Globus pallidus (tissue), 1 donor: ENCODE measurements at places on chromosomes 4 and X.

DNA sequence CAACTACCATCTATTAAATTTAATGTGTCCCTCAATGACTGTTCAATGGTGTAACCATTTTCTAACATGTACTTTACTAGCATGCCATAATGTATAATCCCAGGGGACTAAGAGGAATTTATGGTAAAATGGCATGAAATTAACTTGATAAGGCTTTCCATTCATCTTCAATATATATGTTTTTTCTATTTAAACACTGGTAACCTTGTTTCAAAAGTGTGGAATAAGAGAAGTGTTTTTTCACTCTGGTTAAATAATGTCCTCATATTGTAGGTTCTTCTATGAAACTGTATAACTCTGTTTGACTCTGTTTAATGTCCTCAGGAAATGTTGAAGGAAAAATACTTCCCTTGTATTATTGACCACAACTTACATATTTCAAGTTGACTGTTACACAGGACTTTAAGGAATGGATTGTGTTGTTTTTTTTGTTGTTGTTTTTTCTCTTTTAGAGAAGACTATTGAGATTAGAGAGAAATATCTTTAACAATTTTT, 113.8 kb upstream of the ARSJ start:
- DNase-seq: no peak

DNA sequence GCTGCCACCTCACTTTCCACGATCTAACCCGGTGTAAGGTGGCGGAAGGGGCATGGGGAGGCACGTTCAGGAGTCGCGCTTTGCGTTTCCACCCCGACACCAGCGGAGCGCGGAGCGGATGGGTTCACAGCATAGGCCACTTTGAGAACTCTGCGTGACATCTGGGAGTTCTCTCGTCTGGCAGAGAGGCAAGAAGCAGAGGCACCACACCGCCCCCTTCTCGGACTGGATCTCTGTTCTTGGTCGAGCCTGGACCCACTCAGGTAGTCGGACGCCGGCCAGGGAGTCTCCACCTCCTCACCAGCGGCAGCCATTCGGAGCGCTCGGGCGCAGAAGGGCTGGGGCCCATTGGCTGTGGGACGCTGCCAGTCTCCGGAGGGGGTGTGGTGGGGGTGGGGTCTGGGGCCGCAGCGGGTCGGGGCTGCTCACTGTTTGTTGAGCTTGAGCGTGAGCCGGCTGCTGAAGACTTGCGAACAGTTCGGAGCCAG, at the start of gene DACH2:
Gene DACH2 (plus strand): TSS at position 428 of the 488 bp plus-strand sequence.
- peak; percentile 69 for DNase-seq

- DNase-seq: no peak
These were observed 304.0 kb downstream of the MAPK10 start for GRCh38 chr4:86055898-86056297.

GRCh38 chr4:183147196-183147595, 48.1 kb downstream of the WWC2 start:
- no peak for DNase-seq

GRCh38 chrX:71909956-71910355, 689 bp upstream of the NHSL2 start:
- no peak for DNase-seq
